Stimulated activated CD4-positive, alpha-beta T cell treated with anti-CD3 and anti-CD28 coated beads, Interleukin-15, amount 100 ng/mL, for 24 hours (primary cell): ENCODE measurements at places on chromosomes 7 and 10.

DNA sequence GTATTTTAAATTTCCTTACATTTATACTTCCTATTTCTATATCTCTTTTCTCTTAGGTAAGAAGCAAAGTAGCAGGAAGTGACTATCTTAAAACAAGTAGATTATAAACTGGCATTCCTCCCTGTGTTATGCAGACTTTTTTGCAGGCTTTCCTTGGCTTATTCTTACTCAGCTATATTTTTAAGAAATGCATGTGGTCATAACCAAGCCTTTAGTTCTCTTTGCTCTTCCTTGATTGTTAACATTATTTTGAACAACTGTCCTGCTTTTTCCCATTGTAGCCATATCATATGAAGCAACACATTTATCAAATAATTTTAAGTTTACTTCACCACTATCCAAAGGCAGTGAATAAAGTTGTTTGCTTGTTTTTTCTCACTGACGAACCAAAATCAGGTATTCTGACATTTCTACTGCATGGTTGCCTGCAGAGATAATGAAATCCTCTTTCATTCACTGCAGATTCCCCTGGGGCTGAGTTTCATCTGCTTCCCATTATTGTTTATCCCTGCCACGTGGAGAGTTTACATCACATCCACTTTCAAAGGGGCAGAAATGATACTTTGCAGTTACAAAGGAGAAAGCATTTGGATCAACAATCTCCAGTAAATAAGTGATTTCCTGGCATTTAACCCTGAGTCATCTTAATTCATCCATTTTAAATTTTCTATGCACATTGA, 389.9 kb upstream of the SEMA3C start:
- no peak for DNase-seq

- DNase-seq, result no peak
These were observed 75.6 kb downstream of the CTBP2 start for GRCh38 chr10:125084614-125085257.

DNA sequence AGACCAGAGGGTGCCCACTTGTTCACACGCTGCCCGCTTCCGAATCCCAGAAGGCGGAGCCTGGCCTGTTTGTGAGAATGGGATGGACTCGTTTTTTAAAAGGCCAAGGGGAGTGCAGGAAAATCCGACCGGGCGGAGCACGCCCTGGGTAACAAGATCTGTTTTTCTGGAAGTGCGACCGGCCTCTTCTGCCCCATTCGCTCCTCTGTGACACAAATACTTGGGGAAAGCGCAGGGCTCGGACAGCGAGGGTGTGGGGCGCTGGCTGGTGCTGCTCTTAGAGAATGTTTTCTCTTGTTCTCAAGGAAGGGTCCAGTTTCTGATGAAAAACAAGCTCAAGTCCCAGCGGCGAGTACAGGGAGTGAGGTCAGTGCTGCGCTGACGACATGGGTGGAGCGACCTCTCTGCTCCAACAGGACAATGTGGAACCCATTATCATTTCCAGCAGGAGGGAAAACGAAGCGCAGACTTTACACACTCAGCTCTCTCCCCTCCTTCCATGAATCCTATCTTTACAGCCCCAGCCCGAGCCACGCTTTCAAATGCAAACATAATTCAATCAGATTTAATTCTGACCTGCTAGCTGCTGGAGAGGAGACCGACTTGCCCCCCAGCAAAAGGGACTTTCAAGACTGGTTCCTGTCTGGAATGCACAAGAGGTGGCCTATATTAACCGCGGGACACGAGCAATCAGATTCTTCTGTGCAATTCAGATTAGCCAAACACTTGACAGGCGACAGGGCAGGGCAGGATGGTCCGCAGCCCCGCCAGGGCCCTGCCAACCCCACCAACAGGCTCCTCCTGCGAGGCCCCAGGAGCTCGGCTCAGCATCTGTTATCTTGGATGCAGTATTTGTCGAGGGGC, 1.1 kb downstream of the RADIL start:
- peak; percentile 11 for DNase-seq

DNA sequence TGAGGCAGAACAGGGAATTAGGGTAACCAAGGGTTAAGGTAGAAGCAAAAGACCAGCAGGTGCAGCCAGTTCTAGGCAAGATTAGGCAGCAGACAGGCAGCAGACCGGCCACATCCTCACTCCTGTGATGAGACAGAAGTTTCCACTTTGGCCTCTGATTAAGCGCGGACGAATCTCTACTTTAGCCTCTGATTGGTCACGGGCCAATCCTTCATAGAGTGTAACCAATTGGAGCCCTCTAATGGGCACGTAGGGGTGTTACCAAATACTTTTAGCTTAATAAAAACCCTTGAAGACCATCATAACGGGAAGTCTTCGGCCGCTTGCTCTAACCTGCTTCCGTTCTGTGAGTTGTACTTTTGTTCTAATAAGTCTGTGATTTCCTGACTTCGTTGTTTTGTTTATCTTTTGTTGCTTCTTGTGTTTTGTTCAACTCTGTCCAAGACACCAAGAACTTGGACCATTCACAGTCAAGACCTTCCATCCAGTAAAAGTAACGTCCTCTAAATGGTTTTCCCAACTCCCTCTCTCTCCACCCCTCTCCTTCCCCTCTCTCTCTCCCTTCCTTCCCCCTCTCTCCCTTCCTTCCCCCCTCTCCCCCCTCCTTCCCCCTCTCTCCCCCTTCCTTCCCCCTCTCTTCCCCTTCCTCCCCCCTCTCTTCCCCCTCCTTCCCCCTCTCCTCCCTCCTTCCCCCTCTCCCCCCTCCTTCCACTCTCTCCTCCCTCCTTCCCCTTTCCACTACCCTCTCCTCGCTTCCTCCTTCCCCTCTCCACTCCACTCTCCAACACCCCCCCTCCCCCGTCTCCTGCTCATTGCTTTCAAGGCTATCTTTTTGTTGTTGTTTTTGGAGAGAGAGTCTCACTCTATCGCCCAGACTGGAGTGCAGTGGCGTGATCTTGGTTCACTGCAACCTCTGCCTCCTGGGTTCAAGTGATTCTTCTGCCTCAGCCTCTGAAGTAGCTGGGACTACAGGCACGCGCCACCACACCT, 13.2 kb upstream of the MALSU1 start:
- DNase-seq, result no peak

DNA sequence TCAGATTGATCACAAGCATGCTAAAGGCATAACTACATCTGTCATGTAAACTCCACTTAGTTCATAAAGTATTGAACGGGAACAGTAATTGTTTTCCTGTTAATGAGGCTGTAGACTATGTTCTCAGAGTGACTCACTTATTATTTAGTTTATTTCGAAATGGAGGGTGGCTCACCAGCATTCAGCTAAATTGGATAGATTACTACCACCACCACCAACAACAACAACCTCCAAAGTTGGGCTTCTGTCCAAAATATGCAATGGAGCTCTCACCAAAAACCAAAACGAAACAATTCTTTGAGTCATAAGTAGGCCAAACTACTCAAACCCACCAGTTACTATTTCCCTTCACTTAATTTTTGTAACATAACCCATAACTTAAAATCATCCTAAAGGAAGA, 127.9 kb upstream of the NRBF2 start:
- no peak for DNase-seq
